Fibroblast of mammary gland (primary cell): ENCODE measurements at places on chromosomes 2 and 18.

GRCh38 chr18:59466980-59467379 is 107.9 kb upstream of the LMAN1 start:
- DNase-seq, result no peak

- peak; percentile 46 for DNase-seq
Measured at GRCh38 chr2:42298132-42298531, 62.9 kb downstream of the COX7A2L start.

DNA sequence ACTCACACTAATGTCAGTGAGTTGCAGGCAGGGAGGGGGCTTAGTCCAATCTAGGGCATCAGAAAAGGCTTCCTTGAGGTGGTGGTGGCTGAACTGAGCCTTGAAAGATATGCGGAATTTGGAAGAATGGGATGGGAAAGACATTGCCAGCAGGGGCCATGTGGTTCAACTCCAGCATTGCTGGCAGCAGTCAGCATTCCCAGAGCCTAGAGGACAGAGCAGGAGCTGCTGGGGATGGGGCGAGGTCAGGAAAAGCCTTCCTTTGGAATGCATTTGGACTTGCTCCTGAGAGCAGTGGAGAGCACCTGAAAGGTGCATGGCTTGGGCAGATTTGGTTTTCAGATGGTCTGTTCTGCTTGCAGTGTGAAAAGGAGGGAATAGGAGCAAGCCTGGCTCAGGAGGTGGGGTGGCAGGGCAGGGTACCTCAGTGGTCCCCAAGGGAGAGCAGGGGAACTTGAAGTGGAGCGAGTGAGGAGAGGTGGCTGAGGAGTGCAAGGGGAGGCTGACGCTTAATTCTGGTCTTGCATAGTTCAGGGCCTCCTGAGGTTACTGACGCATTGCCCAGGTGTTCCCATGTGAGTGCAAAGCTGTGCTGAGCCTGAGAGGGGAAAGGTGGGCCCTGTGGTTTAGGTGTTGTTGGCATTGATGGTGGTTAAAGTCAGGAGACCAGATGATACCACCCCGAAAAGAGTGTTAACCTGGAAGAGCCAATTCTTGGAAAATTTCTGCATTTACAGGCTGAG is 112.1 kb upstream of the MGAT5 start:
- DNase-seq, result no peak

- no peak for DNase-seq
Measured at GRCh38 chr18:9435041-9435440, 40.3 kb upstream of the RALBP1 start.

GRCh38 chr2:241547781-241548450 is 10.6 kb upstream of the BOK start:
- DNase-seq, result no peak

DNA sequence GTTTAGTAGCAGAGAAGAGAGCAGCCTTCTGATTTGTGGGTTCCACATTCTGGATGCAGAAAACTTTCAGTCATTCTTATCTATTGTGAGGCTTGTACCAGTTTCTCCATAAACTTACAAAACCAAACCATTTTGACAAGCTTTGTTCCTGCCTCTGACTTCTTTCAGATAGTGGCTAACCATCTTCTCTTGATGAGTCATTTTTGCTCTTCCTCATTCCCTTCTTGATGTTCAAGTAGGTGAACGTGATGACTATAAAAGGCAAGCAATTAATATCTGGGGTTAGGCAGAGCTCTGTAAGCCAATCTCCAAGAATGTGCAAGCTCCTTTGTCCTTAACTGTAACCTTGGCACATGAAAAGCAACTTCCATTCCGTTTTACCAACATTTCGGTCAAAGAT is 2083.1 kb upstream of the PIK3C3 start:
- DNase-seq, result peak; percentile 1

DNA sequence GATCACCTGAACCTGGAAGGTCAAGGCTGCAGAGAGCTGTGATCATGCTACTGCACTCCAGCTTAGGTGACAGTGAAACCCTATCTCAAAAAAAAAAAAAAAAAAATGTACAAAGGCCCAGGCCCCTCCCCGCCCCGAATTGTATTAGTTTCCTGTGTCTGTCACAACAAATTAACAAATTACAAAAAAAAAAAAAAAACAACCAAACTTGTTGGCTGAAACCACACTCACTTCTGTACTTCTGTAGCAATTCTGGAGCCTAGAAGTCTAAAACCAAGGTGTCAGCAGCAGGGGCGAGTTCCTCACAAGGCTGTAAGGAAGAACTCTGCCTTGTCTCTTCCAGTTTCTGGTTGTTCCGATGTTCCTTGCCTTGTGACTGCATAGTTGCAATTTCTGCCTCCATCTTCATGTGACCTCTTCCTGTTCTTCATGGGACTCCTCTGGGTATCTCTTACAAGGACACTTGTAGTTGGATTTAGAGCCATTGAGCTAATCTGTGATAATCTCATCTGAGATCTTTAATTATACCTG is 100.8 kb upstream of the ZSWIM2 start:
- DNase-seq, result no peak

- no peak for DNase-seq
Measured at GRCh38 chr2:240790370-240791220, 29.4 kb downstream of the KIF1A start.

DNA sequence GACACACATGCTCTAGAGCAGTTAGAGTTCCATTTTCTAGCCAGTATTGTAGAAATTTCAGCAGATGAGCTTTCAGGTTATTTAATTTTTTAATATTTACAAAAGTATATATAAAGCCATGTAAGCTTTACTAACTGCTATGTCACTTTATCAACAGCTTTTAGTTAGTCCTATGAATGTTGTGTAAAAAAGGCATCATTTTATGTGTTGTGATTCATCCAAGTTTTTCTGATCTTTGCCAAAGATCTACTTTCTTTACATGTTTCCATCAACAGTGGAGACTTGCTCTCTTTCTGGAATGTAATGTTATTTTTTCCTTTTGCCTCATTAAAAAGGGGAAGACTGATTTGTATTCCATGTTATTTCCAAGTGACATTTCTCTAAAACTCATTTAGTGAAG is 125.2 kb upstream of the TFPI start:
- DNase-seq, result no peak

DNA sequence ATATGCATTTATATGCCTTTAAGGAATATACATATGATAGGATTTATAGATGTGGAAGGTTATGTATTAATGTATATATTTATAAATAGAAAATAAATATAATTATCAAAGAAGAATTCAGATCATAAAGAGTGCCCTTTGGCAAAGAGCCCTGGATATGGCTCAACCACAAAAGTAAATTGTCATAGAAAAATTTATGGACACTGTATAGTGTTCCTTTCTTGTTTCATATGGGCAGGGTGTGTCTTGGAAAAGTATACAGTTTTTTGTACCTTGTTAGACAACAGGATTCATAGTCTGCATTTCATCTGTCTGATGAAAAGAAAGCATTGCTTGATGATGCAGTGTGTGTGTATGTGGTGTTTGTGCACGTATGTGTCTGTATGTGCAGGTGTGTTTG is 2.9 kb downstream of the UGT1A7 start:
- no peak for DNase-seq

DNA sequence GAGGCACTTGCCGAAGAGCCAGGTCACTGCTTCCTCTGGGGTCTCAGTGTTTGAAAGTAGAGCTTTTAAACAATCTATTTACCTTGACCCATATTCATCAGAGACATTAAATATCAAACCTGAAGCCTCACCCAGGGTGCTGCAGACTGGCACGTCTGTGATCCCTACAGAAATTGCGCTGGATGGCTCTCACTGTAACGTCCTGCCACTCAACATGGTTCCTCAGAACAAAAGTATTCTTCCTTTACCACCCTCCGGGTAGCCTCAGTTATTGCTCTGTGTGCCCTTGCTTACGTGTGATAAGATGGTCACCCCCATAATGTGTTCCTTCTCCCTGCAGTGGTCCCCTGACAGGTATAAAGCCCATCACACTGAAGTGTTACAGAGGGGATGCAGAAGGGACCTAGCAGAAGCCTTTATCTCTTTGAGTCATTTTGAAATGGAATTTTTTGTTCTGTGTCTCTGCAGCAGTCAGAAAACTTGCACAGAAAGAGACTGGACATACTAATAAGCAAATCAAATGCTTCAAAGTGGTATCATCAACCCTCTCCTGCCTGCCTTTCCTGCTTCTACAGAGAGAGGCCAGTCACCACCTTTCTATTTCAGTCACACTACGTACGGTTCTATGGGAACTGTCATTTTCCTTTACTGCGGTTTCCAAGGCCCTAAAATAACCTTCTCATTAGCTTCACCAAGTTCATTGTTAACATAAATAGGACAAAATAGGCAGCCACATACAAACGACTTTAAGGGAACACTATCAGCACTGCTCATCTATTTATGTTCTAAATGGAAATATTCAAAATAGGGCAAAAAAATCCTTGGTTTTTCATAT is 86.8 kb downstream of the METTL8 start:
- no peak for DNase-seq

DNA sequence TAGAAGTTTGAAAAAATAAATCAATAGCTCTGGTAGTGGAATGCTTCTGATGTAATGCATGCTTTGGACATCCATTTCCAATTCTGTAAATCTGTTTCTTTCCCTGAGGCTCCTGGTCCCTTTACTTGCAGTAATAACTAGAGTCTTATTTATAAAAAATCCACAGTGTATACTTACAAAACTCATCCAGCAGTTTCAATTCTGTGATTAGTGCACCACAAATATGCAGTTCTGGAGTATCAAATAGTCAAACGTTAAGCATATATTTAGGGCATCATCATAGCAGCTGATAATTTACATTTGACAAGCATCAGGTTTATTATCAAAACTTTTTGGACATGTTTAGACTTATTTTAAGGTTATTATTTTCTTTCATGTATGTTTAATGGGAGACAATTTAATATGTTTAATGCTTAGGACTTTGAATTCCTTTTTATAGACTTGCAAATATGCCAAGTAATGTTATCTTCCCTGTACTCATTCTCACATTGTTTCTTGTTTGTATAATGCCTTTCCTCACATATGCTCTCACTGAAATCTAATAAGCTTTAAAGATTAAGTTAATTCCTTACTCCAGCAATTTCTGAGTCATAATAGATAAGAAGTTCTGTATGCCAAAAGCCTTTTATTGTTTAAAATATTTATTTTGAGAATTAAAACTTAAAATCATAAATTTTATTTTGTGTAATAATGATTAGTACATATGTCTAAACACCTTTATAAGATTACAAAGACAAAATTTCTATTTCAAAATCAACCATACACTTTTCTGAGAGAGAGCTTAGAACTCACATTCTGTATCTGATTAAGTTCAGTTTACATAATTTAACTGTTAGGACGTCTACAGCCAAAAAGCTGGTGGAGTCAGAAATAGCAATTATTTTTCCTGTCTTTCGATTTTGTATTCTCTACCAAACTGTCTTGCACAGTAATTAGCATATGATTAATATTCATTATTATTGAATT is 341.5 kb upstream of the TMEFF2 start:
- DNase-seq, result no peak

GRCh38 chr18:62988471-62988870 is 273.1 kb downstream of the PHLPP1 start:
- DNase-seq, result peak; percentile 14

- no peak for DNase-seq
Measured at GRCh38 chr2:162636206-162636728, 202.3 kb downstream of the KCNH7 start.

GRCh38 chr18:11052800-11053199 is 96.6 kb downstream of the PIEZO2 start:
- peak; percentile 4 for DNase-seq

- peak; percentile 7 for DNase-seq
Measured at GRCh38 chr2:66030553-66030952, 404.4 kb upstream of the MEIS1 start.

GRCh38 chr2:180790891-180791290 is 189.5 kb upstream of the UBE2E3 start:
- DNase-seq, result peak; percentile 11

- no peak for DNase-seq
Measured at GRCh38 chr2:47629501-47630460, 153.2 kb upstream of the MSH6 start.

DNA sequence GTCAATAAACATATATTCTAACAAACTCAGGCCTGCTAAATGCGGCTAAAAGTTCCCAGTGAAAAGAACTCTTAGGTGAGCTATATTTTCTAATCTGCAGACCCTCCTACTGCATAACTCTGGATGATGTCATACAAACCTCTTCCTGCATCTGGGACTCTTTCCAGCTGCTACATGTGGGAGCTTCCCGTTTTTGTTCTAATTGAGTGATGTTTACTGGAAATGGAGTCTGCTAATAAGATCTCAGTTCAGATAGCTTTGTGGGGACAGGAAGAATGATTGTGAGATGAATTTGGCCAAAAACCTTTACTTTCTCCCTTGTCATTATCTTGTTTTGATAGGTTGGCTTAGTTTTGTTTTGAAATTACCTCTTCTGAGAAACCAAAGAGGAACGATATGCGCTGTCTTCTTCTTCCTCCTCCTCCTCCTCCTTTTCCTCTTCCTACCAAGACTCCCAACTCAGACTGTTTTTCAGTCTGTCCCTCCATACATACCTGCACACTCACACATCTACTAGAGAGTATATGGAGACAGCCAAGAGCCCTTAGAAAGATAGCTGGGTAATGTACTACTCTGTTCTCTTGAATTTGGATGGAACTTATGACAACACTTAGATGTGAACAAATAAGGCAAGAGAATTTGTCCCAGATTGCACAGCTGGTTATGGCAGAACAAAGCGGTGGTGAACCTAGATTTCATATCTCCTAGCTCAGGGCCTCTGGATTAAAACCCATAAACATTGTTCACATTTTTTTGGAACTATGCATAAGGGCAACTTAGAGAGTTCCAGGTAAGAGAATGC is 39.8 kb upstream of the AAK1 start:
- DNase-seq, result peak; percentile 79

- DNase-seq, result no peak
Measured at GRCh38 chr2:120957905-120958304, 222.2 kb downstream of the GLI2 start.

GRCh38 chr2:213107728-213108127 is 43.7 kb downstream of the IKZF2 start:
- no peak for DNase-seq

GRCh38 chr2:127422559-127423477 is 4.6 kb downstream of the PROC start:
- DNase-seq, result no peak

GRCh38 chr2:27920148-27920885 is 29.8 kb downstream of the BABAM2 start:
- peak; percentile 78 for DNase-seq
